Activated CD4-positive, alpha-beta T cell treated with anti-CD3 and anti-CD28 coated beads, Interleukin-2, amount 50 U/mL, for 1 hour (primary cell): ENCODE measurements at places on chromosomes 5 and 9.

DNA sequence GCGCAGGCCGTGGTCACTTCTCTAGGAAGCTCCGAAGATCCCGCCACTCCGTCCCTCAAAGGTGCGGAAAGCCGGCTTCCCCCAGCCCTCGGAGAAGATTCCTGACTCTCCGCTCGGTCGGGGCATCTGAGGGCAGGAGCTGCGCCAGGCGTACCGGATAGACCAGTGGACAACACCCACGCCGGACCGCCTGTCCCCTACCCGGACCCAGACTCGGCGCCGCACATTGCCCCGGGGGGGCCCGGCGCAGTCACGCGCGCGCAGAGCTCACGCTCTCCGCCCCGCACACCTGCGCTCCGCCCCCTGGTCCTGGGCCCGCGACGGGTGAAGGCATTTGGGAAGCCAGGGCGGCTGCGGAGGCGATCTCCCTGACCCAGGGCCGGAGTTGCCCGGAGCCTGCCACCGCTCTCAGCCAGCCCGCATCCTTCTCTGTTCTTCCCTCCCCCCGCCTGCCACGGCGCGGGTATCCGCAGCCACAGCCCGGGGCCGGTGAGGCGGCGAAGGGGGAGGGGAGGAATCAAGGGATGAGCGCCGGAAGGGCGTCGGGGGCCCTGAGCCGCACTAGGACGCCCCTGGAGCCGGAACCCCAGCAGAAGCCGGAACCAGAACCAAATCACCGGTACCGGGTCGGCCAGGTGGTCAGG lies 448 bp downstream of the RELL2 start:
- peak; percentile 46 for DNase-seq

- no peak for DNase-seq
Observed at GRCh38 chr5:140151144-140152021, 23.6 kb upstream of the CYSTM1 start.

DNA sequence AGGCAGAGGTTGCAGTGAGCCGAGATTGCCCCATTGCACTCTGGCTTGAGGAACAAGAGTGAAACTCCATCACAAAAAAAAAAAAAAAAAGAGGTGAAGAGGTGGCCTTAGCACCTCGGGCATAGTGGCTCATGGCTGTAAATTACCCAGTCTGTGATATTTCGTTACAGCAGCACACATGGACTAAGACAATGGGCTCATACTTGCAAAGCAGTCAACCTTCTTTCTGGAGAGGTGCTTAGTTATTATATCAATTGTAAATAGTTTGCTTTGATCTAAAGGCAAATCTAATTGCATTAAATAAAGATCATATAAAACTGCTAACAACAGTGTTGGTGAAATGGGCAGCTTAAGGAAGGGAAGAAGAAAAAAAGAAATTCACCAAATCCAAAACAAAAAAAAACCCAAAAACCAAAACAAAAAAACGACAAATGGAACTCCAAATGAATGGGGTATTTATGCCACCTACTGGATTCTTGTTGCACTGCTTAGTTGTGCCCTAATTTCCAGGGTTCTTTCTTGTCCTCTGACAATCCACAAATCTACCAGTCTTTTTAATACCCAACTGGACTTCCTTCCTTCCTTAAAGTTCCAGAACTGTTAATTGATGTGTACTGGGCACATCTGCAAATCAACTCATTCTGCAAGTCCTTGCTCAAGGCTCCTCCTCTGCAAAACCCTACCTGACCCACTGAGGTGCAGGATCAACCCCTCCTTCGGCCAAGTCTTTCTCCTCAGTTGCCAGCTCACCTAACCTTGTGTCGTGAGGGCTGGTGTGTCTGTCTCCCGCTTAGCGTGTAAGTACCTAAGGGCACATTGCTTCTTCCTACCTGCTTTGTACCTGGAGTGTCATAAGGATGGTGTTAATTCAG lies 35.0 kb upstream of the DMRT1 start:
- no peak for DNase-seq

DNA sequence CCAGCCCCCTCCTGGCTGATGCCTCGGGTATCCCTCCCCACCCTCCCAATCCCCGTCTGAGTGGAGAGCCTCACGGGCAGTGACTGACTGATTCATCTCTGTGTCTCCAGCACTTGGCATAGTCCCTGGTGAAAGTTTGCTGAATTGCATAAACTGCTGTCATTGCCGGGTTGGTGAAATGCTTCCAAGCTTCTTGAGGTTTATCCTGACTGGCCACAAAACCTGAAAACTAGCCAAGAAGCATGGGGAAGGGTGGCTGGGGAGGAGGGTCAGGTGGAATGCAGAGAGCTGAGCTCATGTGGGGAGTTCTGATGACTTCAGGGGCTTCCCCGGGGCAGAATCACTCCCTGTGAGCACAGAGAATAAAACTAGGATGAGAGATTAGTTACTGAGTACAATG lies 56.9 kb upstream of the GGTA1 start:
- DNase-seq = no peak

GRCh38 chr9:112677040-112677439 lies 40.9 kb downstream of the INIP start:
- DNase-seq = no peak

DNA sequence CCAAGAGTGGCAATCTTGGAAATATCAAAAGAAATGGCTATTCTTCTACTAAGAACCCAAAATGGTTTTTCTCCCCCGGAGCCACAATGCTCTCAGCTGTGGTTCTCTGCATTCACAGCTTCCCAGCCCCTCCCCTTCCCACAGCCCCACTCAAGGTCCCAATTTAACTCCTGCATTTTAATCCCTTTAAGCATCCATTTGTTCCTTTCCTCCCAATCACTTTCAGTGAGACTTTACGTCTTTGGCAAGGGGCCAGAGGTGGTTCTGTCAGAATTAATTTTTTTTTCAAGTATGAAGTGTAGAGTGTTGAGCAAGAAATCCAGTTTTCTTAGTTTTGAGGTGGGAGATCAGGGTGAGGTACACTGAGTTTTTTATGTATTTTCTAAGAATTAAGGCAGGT lies 256.9 kb downstream of the GLIS3 start:
- no peak for DNase-seq

DNA sequence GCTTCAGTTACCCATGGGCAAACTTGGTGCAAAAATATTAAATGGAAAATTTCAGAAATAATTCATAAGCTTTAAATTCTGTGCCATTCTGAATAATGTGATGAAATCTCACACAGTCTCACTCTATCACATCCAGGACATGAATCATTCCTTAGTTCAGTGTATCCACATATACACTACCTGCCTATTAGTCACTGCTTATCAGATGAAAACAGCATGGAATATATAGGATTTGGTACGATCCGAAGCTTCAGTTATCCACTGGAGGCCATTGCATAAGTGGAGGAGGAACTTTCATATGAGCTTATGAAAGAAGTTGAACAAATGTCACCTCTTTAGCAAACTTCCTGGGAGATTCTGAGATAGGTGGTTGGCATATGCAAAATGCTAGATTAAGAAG lies 64.2 kb downstream of the GAPVD1 start:
- DNase-seq = no peak

GRCh38 chr5:40291338-40291737 lies 388.4 kb upstream of the PTGER4 start:
- DNase-seq = no peak

GRCh38 chr9:127979333-127980059 lies 1.3 kb downstream of the EEIG1 start:
- DNase-seq = no peak

- no peak for DNase-seq
Observed at GRCh38 chr5:38099205-38100168, 158.9 kb upstream of the EGFLAM start.

DNA sequence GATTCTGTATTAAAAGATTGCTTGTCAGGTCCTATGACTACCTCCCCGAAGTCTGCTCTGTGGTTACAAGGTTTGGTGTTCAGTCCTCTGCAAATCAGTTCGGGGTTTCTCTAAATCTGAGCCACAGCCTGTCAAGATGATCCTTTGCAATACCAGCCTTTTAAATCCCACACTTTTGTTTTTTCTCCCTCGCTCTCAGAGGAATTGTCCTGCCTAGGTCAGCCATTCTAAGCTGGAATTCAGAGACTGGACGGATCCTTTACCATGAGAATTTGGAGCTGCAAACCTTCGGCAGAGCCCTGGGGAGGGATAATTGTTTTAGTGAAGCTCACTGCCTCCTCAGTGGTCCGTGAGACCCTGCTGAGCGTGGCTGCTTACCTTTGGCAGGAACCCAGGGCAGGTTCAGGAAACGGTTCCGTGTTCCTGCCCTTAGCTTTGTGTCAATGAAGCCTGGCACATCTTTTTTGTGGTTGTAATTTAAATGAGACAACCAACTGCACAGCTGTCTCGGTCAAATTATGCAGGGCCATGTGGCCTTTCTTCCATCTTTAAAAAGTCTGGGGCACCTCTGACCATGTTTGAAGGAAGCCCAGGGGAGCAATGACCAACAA lies 47.2 kb downstream of the EBF1 start:
- DNase-seq = no peak

DNA sequence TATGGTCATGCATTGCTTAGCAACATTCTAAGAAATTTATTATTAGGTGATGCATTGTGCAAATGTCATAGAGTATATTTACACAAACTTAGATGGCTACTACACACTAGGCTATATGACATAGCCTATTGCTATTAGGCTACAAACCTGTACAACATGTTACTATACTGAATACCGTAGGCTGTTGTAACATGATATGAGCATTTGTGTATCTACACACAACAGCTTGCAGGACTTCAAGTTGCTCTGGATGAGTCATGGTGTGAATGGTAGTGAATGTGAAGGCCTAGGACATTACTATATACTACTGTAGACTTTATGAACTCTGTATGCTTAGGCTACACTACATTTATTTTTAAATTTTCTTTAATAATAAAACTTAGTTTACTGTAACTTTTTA lies 107.2 kb upstream of the MAMDC2 start:
- DNase-seq = no peak

DNA sequence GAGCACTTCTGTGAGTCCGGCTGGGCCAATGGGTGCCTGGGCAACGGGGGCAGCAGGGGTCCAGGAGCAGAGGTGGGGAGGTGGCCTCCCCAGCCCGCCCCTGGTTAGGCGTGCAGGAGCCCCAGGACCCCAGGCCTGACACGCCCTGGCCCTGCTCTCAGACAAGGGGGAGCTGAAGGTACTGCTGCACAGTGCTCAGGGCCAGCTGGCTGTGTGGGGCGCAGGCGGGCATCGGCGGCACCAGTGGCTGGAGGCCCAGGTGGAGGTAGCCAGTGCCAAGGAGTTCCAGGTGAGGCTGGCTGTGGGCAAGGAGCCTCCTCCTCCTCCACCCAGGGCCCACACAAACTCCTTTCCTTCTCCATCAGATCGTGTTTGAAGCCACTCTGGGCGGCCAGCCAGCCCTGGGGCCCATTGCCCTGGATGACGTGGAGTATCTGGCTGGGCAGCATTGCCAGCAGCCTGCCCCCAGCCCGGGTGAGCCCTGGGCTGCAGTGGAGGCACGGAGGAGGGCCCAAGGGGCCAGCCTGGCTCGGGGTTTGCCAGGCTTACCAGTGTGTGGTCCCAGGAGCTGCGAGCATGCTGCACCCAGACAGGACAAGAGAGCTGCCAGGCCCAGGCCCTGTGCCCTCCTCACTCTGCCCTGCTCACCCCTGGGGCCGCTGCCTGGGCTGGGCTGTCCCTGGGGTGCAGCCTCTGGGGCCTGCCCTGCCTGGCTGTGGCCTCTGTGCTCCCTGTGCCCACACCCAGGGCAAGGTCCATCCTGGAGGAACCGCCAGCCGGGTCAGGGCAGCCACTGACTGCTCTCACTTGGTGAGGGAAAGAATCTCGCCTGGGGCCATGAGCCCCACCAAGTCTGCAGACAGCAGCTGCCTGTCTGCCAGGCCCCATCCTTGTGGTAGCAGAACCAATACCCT lies 7.0 kb downstream of the MAMDC4 start:
- no peak for DNase-seq

- no peak for DNase-seq
Observed at GRCh38 chr9:80085668-80086067, 513.9 kb downstream of the TLE4 start.

- no peak for DNase-seq
Observed at GRCh38 chr5:15650266-15650665, 150.3 kb downstream of the FBXL7 start.

DNA sequence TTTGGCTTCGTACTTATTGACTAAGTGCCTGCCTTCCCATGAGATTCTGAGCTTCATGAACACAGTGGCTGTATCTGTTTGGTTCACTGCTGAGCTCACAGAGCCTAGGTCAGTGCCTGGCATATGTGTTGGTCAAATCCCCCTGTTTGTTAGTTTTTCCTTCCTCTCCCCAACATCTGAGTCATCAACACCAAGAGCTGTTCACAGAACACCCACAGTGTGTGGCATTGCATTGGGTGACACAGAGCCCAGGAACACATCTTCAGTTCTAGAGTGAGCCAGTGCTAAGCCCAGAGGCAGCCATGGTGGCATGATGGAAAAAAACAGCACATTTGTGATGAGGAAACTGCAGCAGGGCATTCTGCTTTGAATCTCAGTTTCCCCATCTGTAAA lies 294.6 kb downstream of the SEC61B start:
- no peak for DNase-seq
